ENCODE measurements at places on chromosomes 1 and 21.

- peak; percentile 50 for DNase-seq
Measured at GRCh38 chr1:109425391-109426280, 612 bp downstream of the PSMA5 start.

DNA sequence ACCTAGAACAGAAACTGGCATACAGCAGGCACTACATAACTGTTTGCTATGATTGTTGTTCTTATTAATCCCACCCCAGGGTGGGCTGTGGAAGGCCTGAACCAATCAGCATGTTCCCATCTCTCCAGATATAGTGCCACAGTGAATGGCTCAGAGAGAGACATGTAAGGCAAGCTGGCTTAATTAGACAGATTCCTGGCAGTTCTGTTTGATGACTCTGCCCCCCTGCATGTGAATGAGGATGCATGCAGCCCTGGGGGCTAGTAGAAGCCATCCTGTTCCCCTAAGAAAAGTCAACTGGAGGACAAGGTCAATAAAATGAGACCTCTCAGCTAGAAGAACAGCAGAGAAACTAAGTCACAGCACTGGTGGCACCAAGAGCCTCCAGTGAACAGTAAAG is 130.3 kb downstream of the GLIS1 start:
- DNase-seq = no peak

DNA sequence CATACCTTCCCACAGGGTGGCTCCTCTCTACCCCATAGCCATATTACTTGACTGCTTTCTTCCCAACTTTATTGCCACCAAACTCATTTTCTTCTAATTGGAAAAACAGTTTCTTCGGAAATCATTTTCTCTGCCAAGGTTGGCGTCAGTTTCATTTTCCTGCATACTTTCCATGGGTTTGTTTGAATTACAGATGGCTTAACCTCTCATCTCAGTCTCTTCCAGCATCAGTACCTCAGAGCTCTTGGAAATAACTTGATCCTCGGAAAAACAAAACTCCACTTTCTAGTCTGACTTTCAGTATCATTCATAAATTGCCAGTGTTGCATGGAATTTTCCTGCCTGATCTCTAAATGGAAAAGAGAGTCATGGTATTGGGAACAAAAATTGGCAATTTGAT is 20.3 kb upstream of the PRDM2 start:
- no peak for DNase-seq

- DNase-seq = no peak
Measured at GRCh38 chr1:84940481-84940880, 47.5 kb upstream of the LPAR3 start.

GRCh38 chr1:106178791-106179190 is 877.7 kb upstream of the PRMT6 start:
- no peak for DNase-seq

DNA sequence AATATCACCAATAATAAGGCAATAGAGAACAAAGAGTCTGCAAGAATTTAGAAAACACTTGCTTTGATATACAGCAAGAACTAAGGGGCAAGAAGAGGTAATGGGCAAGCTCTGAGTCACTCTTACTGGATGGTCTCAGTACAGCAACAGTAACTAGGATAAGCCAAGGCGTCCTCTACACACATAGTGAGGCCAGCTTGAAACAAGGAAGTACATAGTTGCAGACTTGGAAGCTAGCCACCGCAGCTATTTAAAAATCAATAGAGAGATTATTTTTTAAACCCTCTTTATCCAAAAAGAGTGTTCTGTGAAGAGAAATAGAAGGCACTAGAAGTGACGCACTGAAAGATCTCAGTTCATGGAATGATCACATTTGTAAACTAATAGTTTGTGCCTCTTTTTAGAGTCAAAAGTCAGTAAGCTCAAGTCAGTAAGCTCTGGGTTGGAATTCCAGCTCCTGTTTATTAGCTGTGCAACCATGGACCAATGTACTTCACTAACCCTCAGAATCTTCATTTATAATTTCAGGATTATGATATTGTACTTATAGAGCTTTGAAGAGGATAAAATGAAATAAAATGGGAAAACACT is 118.6 kb downstream of the AKT3 start:
- no peak for DNase-seq

DNA sequence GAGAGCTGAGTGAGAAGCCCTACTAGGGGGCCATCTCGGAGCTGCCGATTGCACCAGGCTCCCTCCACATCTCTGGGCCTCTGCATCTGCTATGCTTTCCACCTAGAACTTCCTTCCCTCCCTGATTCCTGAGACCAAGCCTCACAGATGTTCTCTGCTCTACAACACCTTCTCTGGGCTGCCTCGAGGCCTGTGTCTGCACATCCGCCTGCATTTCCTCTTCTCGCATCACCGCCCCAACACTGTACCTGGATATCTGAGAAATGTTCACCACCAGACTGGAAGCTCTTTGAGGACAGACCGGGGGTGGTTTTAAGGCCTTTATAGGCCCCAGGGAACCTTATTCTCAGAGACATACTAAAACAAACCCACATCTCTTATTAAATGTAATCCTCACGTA is 20.7 kb downstream of the CTNNBIP1 start:
- DNase-seq = no peak

GRCh38 chr1:22064751-22065402 is 12.4 kb downstream of the CDC42 start:
- no peak for DNase-seq

- no peak for DNase-seq
Measured at GRCh38 chr1:26705788-26706311, 10.0 kb downstream of the ARID1A start.

DNA sequence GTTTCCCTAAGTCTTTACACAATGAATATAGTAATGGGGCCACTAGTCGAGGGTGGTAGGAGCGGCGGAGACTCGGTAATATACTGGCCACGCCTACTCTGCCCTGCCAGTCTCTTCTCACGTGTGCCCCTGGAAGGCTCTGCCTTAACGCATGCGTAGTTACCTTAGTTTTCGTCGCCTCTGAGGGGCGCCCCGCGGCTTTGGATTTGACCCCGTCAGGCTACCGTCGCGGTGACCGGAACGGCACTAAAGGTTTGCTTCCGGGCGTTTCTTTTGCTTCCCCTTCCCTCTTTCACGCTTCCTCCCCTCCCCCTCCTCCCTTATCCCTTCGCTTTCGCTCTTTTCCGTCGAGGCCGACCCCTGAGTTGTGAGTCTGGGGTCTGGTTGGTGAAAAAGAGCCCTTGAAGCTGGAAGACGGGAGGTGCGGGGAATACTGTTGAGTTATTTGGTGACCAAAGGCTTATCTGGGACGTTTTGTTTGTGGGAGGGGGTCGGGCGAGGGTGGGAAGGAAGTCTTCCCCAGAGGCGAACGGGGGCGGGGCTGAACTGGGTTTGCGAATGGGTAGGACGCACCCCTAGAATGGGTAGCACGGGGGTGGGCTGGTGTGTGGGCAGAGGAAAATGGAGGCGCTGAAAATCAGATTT is at the start of gene SETDB1:
SETDB1 (plus strand) TSS at position 267 of the 645 bp plus-strand sequence. CDS start 1,352 bp downstream, outside the sequence.
- DNase-seq = peak; percentile 87

DNA sequence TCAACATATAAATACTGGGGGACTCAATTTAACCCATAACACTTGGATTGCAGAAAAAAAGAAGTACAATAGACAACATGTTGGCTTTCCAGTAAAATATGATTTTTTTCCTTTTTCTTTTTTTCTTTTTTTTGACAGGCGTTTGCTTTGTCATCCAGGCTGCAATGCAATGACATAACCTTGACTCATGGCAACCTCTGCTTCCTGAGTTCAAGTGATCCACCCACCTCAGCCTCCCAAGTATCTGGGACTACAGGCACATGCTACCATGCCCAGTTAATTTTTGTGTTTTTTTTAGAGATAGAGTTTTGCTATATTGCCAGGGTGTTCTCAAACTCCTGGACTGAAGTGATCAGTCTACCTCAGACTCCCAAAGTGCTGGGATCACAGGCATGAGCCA is 1512.0 kb upstream of the PRMT6 start:
- no peak for DNase-seq

DNA sequence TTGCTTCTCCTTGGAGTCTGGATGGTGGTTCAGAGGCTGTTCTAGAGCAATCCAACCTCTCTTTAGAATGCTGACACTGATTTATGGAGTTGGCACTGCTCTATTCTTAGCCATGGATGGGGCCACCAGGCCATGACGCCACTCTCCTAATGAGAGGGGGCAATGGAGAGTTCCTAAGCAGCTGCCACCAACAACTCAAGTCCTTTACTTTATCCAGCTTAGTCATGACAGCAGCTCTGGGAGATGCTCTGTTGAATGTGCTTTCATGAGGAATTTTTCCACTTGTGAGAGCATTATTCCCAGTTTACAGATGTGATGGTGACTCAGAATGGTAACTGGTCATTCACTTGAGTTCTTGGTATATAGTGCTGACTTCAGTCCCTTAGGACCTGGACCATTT is 366.3 kb downstream of the HHAT start:
- DNase-seq = no peak

GRCh38 chr1:228064296-228064695 is 18.2 kb upstream of the ARF1 start:
- no peak for DNase-seq

GRCh38 chr1:234745844-234746797 is 136.1 kb upstream of the IRF2BP2 start:
- no peak for DNase-seq

DNA sequence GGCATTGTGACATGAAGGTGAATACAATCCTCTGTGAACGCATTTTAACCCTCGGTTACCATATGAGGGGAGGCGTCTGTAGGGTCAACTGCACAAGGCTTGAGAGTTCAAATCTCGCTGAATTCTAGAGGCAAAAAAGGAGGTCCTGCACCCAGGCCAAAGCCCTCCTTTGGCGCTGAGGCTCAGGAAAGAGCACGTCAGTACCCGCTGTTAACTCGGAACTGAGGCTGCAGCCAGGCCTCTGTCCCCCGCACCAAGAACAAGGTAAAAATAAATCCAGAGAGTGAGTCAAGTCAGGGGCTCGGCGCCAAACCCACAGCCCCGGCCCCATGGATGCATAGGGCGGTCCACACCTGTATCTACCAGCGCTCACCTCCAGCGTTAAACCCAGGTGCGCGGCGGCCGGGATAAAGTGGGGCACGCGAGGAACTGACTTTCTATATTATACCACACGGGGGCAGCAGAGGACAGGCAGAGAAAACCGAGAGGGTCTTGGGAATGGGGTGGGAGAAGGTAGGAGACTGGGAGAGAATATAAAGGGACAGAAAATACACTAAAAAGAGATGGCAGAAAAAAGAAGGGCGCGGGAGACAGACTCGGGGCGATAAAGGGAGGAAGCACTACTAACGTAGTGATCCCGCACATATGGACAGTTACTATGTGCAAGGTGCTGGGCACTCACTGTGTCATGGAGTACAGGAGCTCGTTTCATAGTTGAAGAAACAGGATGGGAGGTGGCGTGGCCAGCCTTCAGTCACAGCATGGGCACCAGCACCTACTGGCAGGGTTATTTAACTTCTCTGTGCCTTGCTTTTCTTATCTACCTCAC is 54.9 kb downstream of the DMRTA2 start:
- peak; percentile 67 for DNase-seq

GRCh38 chr21:27675306-27675705 is 708.4 kb upstream of the ADAMTS5 start:
- DNase-seq = no peak

GRCh38 chr1:243508303-243508713 is 252.5 kb downstream of the SDCCAG8 start:
- peak; percentile 48 for DNase-seq

DNA sequence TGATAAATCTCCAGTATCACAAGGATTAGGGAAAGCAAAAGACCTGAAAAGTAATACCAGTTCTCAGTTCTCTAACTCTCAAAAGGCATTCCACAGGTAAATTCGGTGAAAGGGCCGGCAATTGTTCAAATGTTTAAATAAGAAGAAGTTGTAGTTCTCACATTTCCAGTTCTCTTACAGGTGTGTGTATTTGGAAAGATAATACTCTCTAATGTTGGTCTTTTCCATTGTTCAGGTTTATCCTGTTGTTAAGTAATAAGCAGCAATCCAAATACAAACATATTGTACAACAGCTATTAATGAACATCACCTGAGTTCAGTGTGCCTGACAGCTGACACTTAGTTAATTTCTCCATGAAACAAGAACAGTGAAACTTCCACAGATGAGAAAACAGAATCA is 13.2 kb upstream of the PRKAB2 start:
- no peak for DNase-seq

DNA sequence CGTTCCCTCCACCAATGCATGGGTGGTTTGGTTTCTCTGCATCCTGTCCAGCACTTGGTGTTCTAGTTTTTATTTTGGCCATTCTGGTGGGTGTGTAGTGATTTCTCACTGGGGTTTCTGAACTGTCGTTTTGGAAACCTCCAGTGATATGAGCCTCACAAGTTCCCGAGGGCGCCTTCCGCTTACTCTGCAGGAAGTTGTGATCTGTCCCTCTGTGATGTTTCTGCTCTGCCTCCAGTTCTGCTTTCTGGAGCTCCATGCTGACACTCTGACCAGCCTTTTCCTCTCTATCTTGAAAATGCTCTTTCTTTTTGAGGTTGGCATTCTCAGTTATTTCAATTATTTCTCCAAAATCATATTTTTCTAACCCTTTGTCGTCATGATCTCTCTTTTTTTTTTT is 111.6 kb downstream of the PLD5 start:
- no peak for DNase-seq

DNA sequence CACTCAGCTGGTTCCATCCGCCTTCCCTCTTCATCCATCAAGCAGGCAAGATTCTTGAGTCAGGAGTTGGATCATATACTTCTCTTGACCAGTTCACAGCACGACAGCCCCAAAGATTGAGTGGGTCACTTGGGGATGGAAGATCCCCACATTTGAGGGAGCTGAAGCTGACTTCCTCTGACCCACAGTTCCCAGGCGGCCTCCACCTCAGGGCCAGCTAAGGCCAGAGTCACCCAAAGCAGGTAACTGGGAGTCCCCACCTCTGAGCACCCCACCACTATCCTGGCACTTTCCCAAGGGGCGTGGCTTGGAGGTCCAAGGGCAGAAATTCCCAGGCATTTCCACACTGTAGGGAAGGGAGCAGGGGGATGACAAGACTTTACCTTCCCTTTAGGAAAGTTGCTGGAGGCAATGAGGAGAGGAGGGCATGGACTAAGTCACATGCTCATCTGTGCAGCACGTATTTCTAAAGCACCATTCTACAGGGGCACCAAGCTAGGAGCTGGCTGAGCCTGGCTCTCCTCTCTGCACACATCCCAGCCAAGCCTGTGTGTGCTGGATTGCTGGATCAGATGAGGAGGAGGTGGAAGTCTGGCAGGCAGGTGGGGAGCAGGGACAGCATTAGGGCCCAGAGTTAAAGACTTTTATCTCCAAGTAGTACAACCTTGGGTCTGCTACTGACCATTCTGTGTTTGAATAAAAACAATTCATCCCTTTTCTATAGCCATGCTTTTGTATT is 1.3 kb upstream of the RD3 start:
- DNase-seq = no peak

GRCh38 chr1:167371030-167371429 is 147.3 kb downstream of the CD247 start:
- DNase-seq = no peak

- DNase-seq = peak; percentile 62
Measured at GRCh38 chr1:52296345-52296744, 69.7 kb downstream of the CC2D1B start.

DNA sequence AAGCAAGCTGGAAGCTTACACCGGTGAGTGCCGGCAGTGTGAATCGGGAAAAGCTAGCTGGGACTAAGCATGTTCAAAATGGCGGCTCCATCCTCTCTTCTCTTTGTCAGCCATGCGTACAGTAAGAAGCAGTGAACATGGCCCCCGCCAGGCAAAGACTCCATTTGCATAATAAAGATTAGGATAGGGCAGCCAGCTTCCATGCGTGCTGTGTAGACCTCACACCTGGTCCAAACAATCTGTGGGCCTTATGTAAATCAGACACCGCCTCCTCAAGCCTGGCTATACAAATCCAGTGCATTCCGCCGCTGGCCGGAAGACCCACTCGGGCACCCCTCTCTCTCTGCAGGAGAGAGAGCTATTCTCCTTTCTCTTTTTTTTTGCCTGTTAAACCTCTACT is 150.3 kb downstream of the TIAM1 start:
- no peak for DNase-seq

Data from GM20000 (cell line).